ENCODE measurements at places on chromosomes 1 and 21. TPM values are rescaled to one million over a fixed set of nuclear protein-coding genes. Genes with fewer than 3 reads are reported as not detected.

- no peak for DNase-seq
These were observed 24.7 kb upstream of the LRRC47 start for GRCh38 chr1:3821004-3821403.

DNA sequence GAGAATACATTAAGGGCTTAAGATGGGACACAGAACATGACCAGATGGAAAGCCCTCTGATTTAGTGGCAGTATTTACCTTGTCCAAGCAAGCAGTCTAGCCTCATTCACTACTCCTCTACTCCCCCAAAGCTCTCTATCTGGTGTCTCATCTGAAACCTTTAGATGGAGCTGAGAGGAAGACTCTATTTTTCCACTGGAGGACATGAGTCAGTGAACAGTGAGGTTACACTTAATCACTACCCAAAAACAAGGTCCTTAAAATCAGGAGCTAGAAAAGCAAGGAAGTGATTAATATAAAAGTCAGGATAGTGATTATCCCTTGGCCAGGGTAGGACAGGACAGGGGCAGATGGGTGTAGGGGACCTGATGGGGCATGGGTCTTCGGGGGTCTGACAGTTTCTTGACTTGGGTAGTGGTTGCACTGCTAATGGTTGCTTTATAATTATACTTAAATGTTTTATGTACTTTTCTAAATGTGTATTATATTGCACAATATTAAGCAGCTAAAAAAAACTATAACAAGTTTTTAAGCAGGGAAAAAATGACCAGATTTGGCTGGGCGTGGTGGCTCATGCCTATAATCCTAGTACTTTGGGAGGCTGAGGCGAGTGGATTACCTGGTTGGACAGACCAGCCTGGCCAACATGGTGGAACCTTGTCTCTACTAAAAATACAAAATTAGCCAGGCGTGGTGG is 3.0 kb downstream of the PTPN22 start:
- DNase-seq: no peak

GRCh38 chr1:85363092-85363491 is 86.7 kb upstream of the BCL10 start:
- no peak for DNase-seq

The FAM43B gene
- total RNA-seq: 0.37 TPM

GRCh38 chr1:97904534-97904933 is 16.3 kb downstream of the DPYD start:
- no peak for DNase-seq

- DNase-seq: peak; percentile 76
These were observed 52.8 kb upstream of the TMPRSS2 start for GRCh38 chr21:41560661-41561158.

DNA sequence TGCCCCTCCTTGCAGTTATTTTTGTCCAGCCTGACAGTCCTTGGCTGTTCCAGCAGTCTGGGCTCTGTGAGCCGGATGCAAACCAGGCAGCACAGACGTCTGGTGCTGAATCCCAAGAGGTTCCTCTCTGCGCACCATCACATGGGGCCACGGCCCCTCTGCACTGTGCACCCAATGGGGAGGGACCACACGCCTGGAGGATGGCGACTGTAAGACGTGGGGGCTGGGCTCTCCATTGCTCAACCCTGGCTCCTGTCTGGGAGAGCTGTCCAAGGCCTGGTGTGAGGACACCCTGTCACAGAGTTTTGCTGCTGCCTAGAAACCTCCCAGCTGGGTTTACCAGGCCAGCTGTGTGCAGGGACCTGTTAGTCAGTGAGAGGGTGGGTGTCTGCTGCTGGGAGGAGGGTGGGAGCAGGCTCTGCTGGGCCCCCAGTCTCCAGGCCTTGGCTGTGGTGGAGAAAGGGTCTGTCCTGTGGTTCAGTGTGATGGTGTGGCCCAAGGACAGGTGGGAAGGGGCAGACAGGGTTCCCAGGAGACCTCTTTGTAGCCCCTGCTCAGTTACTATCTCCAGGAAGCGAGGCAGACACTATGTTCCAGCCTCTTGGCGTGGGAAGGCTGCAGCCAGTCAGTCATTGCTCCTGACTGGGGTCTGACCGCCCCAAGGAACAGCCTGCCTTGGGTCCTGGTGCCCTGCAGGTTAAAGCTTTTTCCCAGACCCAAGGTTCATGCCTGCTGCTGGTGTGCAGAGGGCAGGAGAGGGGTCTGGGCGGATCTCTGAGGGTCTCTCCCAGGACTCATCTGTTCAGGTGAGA is 13.8 kb downstream of the HEYL start:
- no peak for DNase-seq

DNA sequence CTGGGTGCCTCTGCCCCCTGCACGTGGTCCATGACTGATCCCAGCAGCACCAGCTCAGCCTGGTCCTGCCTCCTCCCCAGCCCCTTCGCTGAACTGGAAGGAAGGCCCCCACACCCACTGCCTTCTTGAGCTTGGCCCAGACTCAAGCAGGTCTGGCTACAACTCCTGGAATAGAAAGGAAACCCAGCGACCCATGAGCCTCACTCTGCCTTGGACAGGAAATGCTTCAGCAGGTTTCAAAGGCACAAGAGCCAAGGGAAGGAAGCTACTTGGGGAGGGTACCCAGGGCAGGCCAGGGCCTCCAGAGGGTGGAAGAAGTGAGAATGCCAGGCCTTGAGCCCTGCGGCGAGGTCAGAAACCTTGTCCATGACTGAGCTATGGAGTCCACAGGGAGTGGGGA is 35.9 kb upstream of the RD3 start:
- no peak for DNase-seq
